D341Med (cell line): ENCODE measurements at places on chromosomes 2 and 18.

DNA sequence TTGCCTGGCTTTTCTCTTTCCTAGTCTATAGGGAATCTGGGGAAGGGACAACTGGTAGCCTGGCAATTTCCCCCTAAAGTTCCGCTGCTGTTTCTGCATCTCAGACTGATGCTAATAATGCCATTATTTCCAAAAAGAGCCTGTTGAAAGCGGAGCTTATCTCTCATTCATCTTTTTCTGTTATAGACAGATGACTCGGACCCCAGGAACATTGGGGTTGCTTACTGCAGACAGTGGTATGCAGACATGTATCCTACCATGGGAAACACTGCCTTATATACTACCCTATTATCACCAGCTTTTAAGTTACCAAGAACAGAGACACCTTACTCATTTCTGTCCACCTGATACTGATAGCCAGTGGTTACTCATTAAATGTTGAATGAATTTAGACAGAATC lies 15.3 kb downstream of the ETAA1 start:
- no peak for DNase-seq

DNA sequence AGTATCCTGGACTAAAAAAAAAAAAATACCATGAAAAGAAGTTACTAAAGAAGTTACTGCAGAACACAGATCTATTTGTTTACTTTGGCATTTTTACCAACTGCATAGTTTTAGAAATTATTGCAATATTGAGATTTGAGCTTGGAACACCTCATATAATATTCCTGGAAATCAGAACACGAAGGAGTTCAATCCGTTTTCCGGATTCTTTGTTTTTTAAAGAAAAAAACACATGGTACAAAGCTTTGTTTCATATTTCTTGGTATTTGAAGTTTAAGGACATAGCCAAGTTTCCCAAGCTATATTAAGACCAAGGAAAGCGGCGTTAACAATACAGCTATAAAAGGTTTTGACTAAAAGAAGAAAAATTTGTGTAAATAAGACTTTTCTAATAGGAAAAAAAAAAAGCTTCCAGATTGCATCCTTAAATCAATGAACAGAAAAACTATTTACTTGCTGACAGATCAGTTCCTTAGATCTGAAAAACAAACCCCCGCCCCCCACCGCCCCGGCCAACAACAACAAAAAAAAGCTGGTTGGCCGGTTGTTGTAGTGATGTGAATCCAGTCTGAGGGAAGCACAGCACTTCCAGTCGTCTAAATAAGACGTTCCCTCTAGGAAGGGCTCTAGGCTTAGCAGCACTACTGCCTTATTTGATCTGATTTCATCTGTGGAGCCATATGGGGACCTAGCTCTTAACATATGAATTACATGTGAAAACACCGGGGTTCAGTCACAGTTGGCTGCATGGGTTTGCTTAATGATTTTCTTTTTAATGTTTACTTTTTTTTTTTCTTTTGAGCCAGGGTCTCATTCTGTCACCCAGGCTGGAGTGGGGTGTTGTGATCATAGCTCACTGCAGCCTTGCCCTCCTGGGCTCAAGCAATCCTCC lies 2.5 kb upstream of the RHOB start:
- DNase-seq: no peak

- DNase-seq: peak; percentile 83
These were observed 634 bp downstream of the PTPRM start for GRCh38 chr18:7567474-7568425.

GRCh38 chr2:55601849-55602248 lies 15.6 kb downstream of the PPP4R3B start:
- no peak for DNase-seq
